Jurkat, Clone E6-1 (cell line): ENCODE measurements at places on chromosomes 4 and X.

DNA sequence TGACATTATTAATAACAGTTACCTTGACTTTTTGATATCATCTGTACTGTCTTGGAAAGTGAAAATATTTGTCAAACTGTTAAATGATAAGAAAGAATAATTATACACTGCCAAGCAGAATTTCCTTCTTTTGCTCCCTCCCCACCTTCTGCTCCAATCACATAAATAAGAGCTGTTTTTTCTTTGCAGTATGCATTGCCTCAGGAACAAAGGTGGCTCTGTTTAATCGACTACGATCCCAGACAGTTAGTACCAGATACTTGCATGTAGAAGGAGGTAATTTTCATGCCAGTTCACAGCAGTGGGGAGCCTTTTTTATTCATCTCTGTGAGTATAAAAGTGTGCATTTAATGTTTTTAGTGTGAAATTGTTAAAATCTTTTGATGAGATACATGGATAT, 66.1 kb downstream of the CCKAR start:
- no peak for DNase-seq

- DNase-seq: no peak
Measured at GRCh38 chr4:13176741-13177142, 307.4 kb downstream of the RAB28 start.

DNA sequence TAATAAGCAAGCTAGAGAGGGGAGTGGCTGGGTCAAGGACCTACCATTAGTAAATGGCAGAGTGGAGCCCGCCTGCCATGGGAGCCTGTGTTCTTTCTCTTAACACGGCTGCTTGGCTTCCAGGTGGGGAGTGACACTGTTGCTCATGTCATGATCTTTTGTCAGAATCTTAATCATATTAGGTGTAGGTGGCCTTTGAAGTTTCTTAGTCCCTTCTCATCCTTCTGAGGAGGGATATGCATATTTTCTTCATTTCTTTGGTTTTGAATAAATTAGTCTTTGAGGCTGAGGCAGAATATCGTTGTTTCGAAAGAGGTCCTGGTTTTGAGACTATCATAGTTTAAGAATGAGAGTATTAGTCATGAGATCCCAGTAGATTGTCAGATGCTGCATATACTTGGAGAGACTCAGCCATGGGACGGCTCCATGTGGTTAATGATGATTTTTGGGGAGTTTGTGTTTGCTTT, 28.9 kb downstream of the SNX25 start:
- no peak for DNase-seq

DNA sequence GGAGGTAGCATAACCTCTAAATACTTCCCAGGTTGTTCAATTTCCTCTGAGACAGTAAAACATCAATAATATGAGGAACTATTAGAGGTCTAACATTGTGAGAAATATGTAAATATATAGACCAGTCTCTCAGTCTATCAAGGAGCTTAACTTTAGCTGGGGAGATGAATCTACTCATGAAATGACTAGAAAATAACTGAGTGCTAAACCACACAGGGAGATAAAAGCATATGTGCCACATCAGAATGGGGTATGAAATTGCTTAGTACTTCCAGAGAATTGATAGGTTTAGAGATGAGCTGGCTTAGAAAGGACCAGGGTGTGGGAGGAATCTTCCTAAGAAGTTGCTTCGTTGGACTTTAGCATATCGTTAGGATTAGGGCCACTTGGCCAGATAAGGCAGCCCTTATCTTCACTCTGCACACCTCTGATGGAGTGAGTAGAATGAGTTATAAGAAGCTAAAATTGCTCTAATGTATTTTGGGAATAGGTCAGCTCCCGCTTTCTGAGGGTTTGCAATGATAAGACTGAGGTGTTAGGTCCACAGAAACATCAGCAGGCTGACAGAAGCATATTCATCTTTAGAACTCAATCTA, 299.2 kb downstream of the UNC5C start:
- no peak for DNase-seq

- DNase-seq: no peak
Measured at GRCh38 chrX:13857804-13858203, 40.9 kb upstream of the GPM6B start.

DNA sequence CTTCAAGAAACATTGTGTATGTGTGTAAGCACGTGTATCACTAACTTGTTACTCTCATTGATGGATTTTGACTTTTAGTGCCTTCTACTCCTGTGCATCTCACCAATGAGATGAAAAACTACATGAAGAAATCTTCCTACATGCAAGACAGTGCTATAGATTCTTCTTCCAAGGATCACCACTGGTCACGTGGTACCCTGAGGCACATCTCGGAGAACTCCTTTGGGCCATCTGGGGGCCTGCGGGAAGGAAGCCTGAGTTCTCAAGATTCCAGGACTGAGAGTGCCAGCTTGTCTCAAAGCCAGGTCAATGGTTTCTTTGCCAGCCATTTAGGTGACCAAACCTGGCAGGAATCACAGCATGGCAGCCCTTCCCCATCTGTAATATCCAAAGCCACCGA, 86.5 kb downstream of the SLC10A6 start:
- DNase-seq: no peak

GRCh38 chr4:31788676-31789075, 1068.5 kb downstream of the PCDH7 start:
- DNase-seq: no peak

DNA sequence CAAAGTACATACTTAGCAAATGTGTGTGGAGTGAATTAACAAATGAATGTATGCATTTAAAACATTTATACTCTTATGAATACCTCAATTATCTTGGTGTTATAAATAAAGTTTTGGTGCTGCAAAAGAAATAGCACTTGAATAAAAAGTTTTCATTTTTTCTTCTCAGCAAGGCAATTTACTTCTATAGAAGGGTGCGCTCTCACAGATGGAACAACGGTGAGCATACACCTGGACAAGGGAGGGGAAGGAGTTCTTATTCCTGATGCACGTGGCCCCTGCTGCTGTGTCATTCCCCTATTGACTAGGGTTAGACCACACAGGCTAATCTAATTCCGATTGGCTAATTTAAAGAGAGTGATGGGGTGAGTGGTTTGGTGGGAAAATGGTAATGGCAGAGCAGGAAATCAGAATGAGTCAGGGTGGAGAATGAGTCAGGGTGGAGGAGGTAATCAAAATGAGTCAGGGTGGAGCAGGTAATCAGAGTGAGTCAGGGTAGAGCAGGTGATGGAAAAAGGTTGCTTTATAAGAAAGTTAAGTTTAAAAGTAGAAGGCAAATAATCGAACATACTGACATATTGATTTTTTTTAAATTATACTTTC, 28.2 kb upstream of the PGK1 start:
- no peak for DNase-seq

GRCh38 chr4:3358656-3359055, 65.8 kb downstream of the RGS12 start:
- DNase-seq: no peak

DNA sequence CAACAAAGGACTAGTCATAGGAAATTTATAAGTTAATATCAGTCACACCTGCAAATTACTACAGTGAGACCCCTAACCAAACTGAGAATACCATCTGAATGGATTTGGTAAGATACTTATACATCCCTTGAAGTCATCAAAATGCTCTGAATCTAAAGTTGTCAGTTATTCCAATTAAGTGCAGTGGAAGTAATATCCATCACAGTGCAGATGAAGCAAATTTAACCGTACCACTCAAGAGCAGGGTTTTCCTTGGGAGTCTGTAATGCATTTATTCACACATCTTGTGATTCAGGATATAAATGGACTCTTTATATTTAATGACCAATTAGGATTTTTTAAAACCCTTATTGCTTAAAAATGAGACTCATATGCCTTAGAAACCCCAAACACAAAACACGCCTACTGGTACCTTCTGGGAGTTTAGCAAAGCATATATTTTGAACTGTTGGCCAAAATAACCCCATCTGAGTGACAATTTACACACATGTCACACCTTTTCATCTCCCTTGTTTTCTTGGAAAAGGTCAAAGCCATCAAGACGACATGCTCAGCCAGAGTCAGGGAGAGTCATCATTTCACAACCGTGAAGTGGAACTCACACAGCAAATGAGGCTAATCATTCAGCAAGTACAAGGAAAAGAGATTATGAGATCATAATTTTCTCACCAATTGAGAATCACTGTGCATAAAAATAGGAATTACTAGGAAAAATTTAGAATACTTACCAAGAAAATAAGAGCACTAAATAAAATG, 303.7 kb downstream of the HNRNPD start:
- no peak for DNase-seq

DNA sequence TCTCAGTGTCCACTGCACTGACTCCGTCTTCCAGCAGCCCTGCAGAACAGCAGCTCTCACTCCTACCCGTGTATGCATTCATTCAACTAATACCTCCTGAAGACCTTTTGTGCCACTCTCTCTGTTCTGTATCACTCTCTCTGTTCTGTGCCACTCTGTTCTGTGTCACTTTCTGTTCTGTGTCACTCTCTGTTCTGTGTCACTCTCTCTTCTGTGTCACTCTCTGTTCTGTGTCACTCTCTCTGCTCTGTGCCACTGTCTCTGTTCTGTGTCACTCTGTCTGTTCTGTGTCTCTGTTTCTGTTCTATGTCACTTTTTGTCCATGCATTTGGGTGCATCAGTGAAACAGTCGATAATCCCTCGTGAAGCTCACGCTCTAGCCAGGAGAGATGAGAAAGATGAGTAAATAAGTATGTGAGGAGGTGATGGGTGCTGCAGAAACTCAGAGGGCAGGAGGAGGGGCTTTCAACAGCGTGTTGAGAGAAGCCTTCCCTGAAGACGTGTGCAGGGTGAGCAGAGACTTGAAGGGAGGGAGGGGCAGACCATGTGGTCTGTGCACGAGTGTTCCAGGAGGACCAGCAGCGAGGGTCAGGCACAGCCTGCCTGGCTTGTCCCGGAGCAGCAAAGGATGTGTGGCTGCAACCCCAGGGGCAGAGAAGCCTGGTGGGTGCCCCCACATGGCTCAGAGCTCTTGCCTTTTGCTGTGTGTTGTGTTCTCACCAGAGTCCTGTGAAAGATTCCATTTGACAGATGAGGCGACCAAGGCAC, 8.9 kb downstream of the PIGG start:
- no peak for DNase-seq

DNA sequence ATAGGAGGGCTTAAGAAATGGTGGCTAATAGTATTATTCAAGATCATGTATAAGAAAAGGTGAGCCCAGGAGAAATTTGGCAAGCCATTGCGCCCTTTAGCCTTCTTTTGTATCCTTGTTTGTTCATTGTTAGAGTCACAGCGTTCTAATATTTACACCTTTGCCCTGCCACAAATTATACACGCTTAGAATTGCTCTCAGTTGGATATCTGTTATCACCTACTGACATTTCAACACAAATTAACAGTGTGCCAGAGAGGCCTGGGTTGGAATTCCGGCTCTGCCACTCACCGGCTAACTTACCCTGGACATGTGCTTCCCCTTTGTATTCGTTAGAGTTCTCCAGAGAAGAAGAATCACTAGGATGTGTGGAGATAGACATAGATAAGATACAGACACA, 148.7 kb upstream of the KIT start:
- no peak for DNase-seq

DNA sequence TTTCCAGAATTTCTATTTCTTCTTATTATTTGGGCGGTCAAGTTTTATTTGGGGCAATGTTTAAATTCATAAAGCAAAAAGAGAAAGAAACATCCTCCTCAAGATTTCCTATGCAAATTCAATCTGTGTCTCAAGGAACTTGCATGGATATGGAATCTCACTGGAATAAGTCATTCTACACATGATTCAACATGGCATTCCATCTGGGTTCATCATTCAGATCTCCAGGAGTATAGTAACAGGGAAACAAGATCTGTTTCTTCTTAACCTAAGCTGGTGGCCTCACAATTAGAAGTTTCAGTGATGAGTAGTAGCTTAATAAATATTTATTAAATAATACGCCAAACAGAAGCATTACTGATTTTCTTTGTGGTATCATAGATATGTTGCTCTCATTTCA, 19.8 kb downstream of the KLHL34 start:
- DNase-seq: no peak

GRCh38 chr4:16217300-16218051, 8.8 kb downstream of the TAPT1 start:
- no peak for DNase-seq

DNA sequence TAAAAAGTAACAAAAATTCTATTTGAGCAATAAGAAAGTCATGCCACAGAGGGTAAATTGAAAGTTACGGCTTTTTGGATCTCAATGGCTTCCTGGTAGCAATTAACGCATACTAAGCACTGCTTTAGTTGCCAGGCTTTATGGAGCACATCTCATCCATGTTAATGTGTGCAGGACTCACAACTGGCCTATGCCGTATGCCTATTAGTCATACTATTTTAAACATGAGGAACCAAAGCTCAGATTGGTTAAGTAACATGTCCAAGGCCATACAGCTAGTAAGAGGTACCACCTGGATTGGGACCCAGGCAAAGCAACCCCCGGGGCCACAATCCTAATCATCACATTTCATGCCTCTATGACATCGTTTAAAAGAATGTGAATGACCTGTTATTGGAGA, 17.1 kb downstream of the DAPP1 start:
- no peak for DNase-seq

DNA sequence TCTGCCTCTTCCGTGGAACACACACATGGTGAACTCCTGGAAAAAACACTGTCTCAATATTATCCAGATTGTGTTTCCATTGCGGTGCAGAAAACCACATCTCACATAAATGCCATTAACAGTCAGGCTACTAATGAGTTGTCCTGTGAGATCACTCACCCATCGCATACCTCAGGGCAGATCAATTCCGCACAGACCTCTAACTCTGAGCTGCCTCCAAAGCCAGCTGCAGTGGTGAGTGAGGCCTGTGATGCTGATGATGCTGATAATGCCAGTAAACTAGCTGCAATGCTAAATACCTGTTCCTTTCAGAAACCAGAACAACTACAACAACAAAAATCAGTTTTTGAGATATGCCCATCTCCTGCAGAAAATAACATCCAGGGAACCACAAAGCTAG, 87.9 kb downstream of the TET2 start:
- no peak for DNase-seq

DNA sequence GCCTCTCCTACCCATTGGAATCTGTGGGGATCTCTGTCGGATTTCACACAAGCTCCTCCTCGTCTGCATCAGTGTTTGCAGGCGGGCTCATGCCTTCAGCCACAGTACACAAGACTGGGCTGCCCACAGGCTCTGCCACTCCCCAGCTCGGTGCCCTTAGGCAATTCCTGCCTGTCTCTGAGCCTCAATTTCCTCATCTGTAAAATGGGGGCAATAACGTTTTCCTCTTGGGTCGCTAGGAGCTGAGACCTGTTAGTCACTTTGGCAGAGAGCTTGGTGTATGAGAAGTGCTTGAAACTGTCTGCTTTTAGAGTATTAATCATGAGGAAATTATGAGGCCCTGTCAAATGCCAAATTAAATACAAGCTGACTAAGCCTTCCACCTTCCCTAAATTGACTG, 27.6 kb upstream of the MSX1 start:
- DNase-seq: no peak

GRCh38 chr4:53684136-53685130, 93.1 kb upstream of the LNX1 start:
- DNase-seq: no peak

DNA sequence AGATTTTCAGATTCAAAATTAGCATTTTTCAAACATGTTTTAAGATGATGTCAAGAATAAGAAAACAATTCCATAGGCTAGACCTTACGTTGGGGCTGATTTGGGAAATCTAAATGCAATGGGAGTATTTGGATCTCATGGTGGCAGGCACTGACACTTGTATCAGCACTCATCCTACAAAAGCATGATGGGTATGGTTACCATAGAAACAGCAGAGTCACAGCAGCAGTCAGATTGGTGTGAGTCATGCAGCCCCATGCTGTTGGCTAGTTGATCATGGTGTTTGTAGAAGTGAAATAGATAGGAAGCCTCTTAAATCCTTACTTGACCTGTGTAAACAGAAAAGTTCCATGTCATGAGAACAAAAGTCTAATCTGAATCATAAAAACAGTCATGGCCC, 1637.3 kb upstream of the PABPC4L start:
- no peak for DNase-seq

- DNase-seq: no peak
Measured at GRCh38 chr4:6965329-6965728, 55.7 kb downstream of the TBC1D14 start.
